ENCODE measurements at places on chromosomes 3 and 15. TPM values are rescaled to one million over a fixed set of nuclear protein-coding genes. Genes with fewer than 3 reads are reported as not detected.

- ATAC-seq = no peak
Observed at GRCh38 chr3:38117163-38117716, 19.7 kb downstream of the ACAA1 start.

DNA sequence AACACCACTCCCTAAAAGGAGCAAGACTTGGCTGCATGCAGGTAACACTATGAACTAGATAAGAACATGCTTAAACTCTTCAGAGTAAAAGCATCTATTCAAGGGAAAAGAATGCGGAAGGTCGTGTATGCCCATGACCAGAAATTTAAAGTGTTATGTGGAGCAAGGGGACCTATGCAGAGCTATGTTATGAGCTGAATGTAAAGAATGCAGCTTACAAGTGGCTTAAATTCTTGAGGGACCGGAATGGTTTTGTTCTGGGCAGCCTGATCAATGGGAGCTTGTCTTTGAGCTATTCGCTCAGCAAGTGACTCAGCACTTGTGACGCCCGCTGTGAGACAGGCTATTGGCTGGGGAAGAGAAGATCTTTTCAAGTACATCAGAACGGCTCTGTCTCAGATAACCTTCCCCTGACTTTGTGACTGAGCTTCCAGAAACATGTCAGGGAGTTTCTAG, 367.5 kb upstream of the THBS1 start:
- peak; percentile 22 for ATAC-seq

DNA sequence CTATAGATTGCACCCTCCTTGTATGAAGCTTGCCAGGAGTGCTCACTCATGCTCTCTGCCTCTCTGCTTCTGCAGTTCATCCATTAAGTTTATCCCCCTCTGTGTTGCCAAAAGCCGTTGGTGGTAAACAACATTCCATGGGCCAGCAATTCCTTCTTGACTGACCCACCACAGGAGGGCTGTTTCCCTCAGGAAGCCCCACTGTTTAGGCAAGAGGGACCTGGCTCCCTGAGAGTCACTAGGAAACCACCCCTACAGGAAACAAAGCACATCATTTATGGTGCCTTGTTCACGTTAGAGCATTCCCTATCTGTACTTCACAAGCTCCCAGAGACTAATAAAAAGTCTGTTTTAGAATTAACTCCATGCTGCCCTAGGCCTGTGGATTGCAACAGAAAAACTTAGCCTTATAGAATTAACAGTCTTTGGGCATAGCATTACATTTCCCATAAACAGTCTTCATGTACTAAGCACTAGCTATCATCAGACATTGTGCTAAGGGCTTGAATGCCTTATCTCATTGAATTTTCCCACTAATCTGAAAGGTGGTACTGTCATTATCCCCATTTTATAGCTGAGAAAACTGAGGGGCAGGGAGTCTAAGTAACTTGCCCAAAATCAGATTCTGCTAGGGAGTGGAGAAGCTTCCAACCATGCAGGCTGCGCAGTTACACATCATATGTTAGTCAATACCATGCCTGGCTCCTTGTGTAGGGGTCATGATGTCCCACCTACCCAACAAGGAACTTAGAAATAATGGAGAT, 149.9 kb downstream of the SHQ1 start:
- ATAC-seq = no peak

GRCh38 chr15:41969851-41970431, 2.4 kb downstream of the EHD4 start:
- no peak for ATAC-seq

DNA sequence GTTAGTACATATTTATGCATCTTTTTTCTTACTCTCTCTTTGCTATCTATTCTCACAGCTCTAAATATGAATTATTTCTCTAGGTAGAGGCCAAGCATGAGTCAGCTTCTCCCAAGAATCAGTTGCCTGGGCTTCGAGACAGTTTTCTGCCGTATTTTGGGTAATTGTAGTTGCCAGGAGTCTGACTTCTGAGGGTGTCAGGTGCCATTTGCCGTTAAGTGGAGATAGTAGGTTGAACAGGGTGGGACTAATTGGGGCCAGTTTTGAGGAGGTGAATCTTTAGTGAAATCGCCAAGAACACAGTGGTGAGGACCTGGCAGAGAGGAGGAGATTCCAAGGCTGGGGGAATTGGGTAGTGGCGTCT, 7.8 kb upstream of the NRROS start:
- no peak for ATAC-seq

- ATAC-seq = no peak
Observed at GRCh38 chr15:88646951-88647350, 8.1 kb downstream of the ISG20 start.

DNA sequence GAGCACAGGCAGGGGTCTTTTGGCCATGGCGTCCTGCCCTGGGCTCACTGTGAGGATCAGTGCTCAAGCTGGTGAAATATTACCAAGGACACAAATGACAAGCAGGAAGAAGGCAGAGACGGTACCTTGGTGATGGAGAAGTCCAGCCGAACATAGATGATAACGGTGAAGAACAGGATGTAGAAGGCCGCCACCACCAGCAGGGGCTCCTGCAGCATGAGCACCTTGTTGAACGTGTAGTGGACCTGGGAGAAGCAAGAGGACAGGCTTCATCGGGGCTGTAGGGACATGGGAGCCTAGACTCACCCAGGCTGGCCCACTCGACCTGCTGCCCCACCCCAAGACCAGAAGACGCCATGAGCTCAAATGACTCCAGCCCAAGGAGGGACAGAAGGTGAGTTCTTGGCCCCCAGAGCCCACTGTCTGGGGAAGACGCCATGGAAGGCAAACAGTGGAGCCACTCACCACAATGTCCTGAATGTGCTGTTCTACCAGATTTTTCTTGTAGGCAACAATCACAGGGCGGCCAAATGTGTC, 25.1 kb downstream of the RPN1 start:
- no peak for ATAC-seq

GRCh38 chr3:184148076-184148475, 7.1 kb upstream of the DVL3 start:
- no peak for ATAC-seq

DNA sequence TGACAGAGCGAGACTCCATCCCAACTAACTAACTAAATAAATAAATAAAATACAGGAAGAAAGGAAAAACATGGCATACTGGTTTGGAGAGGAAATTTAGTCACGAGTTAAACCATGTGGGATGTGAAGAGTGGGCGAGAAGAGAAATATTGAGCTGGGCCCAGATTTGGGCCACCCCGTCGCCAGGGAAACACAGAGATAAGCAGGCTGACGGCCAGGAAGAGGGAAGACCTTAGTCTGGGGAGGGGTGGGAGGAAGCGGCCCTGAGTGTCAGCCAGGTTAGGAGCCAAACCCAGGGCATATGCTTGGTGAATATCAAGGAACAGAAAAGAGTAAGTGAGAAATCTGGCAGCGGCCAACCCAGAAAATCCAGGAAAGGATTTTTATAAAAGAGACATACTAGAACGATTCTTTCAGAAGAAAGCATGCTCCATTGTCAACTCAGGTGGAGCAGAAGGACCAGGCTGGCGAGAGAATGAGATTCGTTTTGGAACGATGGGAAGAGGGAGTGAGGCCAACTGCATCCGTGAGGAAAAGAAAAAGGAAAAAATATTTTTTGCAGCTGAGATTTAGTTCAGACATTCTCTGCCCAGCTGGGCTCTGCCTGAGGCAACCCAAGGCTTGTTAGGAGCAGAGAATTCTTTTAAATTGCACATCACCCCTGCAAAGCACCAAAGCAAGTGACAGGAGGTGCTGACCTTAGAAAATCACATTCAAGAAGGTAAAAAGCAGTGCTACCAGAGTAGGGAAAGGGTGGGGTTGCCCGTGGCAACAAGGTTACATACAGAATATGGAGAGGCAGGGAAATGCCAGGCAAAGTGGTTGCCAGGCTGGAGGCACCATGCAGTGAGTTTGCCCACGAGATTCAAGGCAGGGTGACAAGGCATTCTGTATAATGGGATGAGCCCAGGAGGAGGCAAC, 59.3 kb upstream of the RAD18 start:
- no peak for ATAC-seq

- ATAC-seq = no peak
Observed at GRCh38 chr15:100311833-100312476, 29.8 kb downstream of the ADAMTS17 start.

DNA sequence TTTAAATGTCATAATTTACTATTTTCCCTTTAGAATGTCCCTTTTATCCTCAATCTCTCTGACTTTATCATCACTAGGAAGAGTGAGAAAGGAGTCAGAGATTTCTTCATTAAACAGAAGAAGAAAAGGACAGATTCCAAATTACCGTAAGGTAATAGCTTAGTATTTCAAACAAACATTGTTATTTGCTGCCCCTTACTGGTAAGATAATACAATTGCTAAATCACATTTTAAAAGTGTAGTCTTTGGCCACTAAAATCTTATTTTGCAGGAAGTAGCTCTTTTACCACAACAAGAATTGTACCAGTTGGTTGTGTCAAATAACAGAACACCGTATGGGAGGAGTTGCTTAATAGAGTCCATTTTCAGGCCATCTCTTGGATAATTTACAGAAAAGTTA, 53.7 kb downstream of the CGGBP1 start:
- no peak for ATAC-seq

- peak; percentile 49 for ATAC-seq
Observed at GRCh38 chr3:4736284-4736861, 242.9 kb upstream of the BHLHE40 start.

DNA sequence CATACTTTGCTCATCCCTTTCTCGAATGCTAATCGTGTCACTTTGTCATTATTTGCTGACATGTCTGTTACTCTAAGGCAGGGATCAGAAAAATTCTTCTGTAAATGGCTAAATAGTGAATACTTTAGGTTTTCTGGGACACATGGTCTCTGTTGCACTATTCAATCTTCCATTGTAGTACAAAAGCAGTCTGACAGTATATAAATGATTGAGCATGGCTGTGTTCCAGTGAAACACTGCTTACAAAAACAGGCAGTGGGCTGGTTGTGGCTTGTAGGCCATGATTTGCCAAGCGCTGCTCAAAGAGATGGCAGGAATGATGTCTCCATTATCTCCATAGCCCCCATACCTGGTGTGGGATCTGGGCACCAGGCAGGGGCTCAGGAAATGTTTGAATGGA, 45.6 kb downstream of the TMEM266 start:
- ATAC-seq = no peak

DNA sequence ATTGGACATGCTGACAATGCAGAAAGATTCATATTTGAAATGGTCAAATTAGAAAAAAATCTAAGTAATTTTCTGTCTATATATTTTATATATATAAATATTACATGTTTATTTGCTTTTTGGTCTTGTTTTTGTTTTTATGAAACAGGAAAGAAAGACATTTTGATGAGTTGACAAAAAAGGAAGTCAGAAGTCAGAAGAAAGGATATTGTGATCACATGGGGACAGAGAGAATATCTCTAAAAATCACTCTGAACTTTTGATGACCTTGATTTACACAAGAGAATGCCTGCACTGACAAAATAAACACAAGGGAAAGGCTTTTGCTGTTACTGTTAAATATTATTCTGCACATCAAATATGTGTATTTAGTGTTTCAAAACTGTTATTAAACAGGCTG, 811.2 kb downstream of the SI start:
- ATAC-seq = no peak

- ATAC-seq = no peak
Observed at GRCh38 chr3:126952261-126952982, 30.5 kb upstream of the PLXNA1 start.

GRCh38 chr3:161423911-161424522, 52.7 kb upstream of the SPTSSB start:
- ATAC-seq = no peak

GRCh38 chr3:71875461-71875947, 90.6 kb upstream of the PROK2 start:
- peak; percentile 79 for ATAC-seq

- peak; percentile 46 for ATAC-seq
Observed at GRCh38 chr15:90934256-90934948, 683 bp upstream of the UNC45A start.

GRCh38 chr3:18556503-18557135, 131.5 kb upstream of the SATB1 start:
- no peak for ATAC-seq

- ATAC-seq = peak; percentile 36
Observed at GRCh38 chr3:110420158-110420641, 651.4 kb upstream of the NECTIN3 start.

- no peak for ATAC-seq
Observed at GRCh38 chr3:105431200-105431599, 64.5 kb downstream of the ALCAM start.

DNA sequence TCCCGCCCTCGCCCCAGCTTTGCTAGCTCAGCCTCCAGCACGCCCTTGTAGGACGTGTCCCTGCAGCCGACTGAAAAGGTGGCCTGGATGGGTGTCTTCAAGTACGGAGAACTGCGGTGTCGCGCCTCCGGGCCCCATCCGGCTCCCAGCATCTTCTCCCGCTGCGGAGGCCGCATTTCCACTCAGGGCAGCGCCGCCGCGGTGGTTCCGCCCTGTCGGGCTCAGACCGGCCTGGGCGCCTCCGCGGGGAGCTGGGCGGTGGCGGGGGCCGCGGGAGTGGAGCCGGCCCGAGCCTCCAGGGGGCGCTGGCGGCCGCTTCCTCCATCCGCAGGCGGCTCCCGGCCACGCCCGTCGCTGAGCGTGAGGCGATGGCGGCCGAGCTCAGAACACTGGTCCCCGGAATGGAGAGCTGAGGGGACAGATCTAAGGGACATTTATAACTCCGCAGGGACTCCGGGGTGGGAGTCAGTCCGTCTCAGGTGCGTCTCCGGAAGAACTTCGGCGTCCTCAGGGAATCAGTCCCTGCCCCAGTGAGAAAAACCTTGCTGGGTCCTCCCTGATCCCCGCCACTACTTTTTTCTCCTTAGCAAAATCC, 13.6 kb upstream of the SMCO1 start:
- peak; percentile 95 for ATAC-seq

Gene KBTBD13
- not detected for total RNA-seq

Gene KBTBD8
- 5.4 TPM for total RNA-seq

Gene LEKR1
- not detected for total RNA-seq

Gene IL5RA
- total RNA-seq = 0.15 TPM

Gene TMEM158
- total RNA-seq = 6.5 TPM

Gene EPHA3
- total RNA-seq = 13.9 TPM

Gene P2RY14
- total RNA-seq = 1.8 TPM

Gene MESP2
- total RNA-seq = not detected

Gene AMOTL2
- total RNA-seq = 195 TPM

Gene LYZL4
- total RNA-seq = not detected

Gene TMOD2
- total RNA-seq = 14.0 TPM

Gene SEMA3G
- total RNA-seq = 7.9 TPM

Gene ANKRD34C
- not detected for total RNA-seq

Gene MYRIP
- total RNA-seq = 6.3 TPM

Gene VPS39
- 53.6 TPM for total RNA-seq

Gene OCA2
- total RNA-seq = not detected

Gene NGLY1
- 26.7 TPM for total RNA-seq
